ENCODE measurements at places on chromosomes 4 and X.

DNA sequence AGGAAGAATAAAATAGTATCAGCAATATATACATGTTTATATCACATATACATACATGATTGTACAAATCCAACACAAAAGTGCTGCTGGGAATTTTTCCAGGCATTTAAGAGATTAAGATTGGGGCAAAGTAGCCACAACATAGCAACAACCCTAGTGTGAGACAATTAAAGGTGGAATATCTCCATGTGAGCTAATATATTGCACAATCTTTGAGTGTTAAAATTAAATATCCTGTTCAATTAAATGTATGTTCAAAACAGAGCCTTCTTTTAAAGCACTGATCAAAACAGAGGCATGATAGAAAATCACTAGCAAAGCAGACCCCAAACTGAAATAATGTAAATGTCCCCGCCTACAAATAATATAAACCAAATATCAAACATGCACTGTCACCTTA, 97.6 kb downstream of the GABRB1 start:
- no peak for DNase-seq

DNA sequence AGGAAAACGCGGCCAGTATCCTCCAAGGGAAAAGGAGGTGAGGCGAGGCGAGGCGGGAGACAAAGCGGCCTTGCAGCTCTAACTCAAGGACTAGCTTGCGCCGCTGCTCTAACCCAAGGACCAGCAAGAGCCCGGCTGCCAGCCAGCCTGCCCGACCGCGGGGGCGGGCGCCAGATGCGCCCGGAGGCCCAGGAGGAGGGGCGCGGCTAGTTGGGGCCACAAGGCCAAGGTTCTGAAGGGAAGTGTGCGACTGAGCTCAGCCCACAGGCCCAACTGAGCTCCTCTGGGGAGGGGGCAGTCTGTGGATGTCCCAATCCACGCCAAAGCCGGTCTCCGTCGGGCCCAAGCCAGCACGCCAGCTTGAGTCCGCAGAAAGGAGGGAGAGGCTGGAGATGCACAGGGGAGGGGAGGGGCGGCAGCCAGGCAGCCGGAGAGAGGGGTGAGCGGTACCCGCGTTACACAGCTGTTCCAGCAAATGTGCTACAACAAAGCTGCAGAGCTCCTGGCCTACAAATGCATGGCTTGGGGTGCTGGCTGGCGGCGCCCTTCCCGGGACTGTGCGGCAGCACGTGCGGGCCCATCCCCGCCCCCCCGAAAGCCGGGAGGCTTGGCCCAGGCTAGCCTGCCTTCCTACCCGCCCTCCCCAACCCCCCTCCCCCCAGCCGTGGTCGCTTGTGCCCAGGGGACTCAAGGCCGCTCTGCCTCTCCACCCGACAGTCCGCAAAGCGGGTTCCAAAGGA, 637 bp downstream of the AMER1 start:
- peak; percentile 11 for DNase-seq

DNA sequence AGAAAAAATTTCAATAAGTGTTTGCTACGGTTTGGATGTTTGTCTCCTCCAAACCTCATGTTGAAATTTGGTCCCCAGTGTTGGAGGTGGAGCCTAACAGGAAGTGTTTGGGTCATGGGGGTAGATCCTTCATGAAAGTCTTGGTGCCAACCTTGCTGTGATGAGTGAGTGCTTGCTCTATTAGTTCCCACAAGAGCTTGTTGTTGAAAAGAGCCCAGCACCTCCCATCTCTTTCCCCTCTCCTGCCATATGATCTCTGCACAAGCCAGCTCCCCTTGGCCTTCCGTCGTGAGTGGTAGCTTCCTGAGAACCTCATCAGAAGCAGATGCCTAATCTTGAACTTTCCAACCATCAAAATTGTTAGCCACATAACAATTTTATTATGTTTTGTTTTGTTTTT, 10.3 kb upstream of the RAB40A start:
- DNase-seq, result no peak

- no peak for DNase-seq
Observed at GRCh38 chr4:10808591-10808990, 124.0 kb upstream of the CLNK start.

- DNase-seq, result no peak
Observed at GRCh38 chrX:3777416-3777815, 64.0 kb upstream of the PRKX start.

- no peak for DNase-seq
Observed at GRCh38 chrX:25941087-25941486, 197.1 kb upstream of the MAGEB18 start.

Data from mucosa of gallbladder (tissue), 1 donor.